Cerebellar nuclear complex (tissue), 1 donor: ENCODE measurements at places on chromosomes 16 and 17.

DNA sequence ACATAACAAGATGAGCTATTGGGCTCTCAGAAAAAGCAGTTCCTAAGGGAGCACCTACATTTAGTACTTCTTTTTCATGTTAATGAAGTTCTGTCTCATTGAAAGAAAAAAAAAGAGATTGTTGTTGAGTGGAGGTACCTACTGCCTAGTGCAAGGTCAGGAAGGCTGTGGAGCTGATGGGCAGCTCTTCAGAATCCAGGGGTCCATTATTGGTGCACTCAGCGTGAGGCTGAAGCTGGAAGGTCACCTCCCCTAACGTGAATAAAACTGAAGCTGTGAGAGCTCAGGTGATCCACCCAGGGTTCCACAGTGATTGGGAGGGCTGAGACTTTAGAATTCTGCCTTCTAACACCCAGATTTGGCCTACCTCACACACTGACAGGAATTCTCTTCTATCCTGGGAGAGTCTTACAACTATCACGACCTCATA is 153.9 kb upstream of the TBX2 start:
- no peak for DNase-seq

DNA sequence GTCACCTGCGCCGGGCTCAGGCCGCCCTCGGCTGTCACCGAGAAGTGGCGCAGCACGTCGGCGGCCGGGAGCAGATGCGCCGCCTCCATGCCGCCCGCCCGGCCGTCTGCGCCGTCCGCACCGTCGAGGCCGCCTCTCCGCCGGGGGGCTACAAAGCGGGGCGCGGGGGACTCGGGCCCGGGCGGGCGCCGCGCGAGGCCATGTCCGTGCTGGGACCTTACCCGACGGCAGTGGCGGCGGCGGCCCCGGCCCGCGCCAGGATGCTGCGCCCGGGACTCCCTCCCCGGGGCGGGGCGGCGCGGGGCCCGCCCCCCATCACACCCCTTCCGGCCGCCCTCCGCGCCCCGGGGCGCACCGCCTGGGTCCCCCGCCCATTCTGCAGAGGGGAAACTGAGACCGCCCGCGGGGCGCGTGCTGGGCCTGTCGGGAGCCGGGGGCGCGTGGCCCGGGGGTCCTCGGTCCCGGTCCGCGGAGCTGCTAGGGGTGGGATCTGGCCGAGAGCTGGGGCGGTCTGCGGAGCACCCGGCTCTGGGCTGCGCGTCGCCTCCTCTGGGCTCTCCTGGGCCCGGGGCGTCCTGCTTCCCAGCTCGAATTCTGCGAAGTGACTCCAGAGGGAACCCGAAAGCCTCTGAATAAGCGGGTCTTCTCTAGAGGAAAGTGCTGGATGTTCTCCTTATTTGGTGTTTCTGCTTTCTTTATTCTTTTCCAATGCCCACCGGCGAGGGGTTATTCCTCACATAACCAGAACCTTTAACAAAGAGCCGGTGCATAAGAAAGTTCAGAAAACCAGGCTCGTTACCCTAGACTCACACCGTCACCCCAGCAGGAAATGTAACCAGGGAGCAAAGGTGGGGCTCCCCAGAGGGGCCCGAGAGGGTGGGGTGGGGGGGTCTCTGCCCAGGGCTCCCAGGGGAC is at the start of gene ATP2A3:
Gene ATP2A3 (minus strand): TSS at position 235 of the 915 bp plus-strand sequence. CDS start 146 bp downstream, at position 89.
- no peak for DNase-seq

GRCh38 chr17:47896672-47897490 is 845 bp downstream of the SP2 start:
- no peak for DNase-seq

GRCh38 chr16:84943620-84944019 is 67.7 kb downstream of the ZDHHC7 start:
- no peak for DNase-seq

DNA sequence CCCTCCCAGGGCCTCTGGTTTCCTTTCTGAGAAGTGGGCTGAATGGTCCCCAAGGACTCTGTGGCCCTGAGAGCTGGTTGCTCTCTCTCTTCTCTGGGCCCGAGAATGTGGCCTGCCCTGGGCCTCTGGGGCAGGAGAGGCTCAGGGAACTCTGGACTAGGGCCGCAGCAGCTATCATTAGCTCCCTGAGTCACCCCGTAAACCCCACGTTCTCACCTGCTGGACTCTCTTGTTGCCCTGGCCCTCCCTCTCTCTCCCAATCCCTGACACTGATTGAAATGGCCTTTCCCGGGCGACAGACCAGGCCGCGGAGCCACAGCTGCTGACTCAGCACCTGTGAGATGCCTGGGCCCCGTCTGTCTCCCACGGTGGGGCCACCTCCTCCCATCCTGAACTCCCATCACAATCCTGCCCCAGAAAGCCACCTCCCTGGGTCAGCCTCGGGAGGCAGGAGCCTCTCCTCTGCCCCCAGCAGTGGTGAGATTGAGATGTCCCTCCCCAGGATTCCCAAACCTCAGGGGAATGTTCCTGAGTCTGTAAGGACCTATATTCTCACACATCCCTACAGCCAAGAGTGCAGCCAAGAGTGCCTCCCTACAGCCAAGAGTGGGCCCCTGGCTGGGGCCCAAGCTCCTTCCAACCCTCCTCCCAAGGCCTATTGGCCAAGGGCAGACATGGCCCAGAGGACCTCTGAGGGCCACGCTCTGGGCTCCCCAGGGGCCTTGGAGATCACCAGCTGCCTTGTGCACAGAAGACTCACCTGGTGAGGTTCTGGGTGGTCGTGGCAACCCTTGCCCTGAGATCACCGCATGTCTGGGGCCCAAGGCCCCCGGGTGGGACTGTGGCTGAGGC is 470 bp downstream of the TRPV3 start:
- DNase-seq: no peak

GRCh38 chr17:42111265-42111636 is 1.3 kb downstream of the DHX58 start:
- DNase-seq: no peak

GRCh38 chr16:28311913-28312312 is 19.6 kb downstream of the SBK1 start:
- no peak for DNase-seq

GRCh38 chr16:56481468-56482122 is 30.2 kb downstream of the OGFOD1 start:
- no peak for DNase-seq

DNA sequence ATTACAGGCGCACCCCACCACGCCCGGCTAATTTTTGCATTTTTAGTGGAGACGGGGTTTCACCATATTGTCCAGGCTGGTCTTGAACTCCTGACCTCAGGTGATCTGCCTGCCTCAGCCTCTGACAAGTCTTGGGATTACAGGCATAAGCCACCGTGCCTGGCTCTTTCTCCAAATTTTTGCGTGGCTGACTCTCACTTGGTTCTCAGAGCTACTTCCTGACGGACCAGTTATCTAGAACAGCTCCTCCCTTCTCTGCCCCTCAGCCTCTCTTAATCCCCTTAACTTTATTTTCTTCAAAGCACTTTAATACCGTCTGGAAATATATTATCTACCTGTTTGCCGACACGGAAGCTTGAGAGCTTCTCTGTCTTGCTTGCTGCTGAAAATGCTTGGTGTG is 4.2 kb downstream of the YPEL2 start:
- DNase-seq: no peak

DNA sequence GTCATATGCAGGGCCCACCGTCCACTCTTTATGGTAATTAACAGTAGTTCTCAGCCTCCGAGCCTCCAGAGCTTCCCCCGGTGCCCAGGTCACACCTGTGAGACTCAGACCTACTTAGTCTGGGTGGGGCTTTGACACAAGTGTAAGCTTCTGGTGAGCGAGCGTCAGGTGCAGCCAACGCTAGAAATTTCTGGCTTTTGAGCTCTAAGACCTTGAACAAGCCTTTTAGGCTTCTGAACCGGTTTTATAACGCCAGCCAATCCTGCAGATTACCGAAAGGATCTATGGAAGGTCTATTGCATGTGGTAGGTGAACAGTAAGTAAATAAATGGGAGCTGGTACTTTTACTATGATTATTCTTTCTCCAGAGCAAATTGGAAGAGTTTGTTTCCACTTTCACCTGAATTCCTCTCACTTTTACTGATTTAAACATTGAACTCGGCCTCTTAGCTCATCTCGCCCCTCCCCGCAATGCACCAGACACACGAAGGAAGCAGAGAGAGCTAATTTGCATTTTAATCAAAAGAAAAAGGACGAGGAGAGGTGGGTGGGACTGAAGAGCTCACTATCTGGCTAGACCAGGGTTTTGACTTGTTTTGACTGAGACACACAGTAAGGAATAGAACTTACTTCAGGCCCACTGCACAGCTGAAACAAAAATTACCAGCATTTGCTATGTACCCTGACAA is 47.1 kb downstream of the ABAT start:
- no peak for DNase-seq

DNA sequence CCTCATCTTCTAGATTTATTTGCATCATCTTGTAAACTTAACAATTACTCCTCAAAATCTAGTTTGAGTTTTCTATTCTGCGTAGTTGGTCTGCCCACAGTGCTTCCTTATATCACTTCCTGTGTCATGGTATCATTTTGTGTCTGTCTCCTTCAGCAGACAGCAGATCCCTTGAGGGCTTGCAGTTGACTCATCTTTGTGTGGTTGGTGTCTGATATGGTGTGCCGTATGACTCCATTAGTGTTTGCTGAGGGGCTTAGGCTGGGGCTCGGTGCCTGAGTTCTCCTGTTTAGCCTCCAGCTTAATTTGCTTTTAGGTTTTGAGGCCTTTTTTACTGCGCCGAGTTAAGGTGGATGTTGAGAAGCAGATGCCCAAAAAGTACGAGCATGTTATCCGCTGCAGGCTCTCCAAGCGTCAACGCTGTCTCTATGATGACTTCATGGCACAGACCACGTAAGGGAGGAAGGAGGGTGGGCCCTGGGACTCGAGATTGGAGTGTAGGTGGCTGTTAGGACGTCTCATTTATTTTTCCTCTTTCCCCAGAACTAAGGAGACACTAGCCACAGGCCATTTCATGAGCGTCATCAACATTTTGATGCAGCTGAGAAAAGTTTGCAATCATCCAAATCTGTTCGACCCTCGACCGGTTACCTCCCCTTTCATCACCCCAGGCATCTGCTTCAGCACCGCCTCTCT is 16.9 kb downstream of the SRCAP start:
- DNase-seq: no peak

GRCh38 chr16:81544261-81544660 is 99.7 kb downstream of the CMIP start:
- DNase-seq: no peak

- DNase-seq: no peak
These were observed 8.4 kb upstream of the PCTP start for GRCh38 chr17:55742272-55743102.

DNA sequence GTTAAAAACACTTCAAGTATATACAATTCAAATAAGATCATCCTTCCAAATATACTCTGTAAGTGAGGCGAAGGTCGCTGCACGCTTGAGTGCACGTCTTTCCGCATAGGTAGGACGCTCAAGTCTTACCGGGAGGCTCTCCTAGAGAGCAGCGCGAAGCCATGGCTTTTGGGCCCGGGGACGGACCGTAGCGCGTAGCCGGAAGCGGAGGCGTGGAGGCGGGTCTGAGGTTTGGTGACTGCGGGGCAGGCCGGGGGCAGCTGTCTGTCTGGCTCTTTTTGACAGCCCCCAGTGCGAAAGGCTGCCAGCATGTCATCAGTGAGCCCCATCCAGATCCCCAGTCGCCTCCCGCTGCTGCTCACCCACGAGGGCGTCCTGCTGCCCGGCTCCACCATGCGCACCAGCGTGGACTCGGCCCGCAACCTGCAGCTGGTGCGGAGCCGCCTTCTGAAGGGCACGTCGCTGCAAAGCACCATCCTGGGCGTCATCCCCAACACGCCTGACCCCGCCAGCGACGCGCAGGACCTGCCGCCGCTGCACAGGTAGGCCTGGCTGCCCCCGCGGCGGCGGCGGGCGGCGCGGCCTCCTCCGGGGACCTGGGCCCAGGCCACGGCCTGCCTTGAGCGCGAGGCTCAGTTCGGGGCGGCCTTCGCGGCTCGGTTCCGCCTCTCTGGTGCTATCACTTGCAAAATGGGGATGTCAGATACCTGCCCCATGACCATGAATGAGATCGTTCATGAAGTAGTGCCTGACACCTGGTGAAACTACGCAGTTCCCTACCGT is at the start of gene LONP2:
Gene LONP2 (plus strand): TSS at position 221 of the 783 bp plus-strand sequence. CDS start 89 bp downstream, at position 310.
- no peak for DNase-seq
